ENCODE measurements at places on chromosomes 5 and 9. TPM values are rescaled to one million over a fixed set of nuclear protein-coding genes. Genes with fewer than 3 reads are reported as not detected.

The CDX1 gene
- total RNA-seq = 0.41 TPM

DNA sequence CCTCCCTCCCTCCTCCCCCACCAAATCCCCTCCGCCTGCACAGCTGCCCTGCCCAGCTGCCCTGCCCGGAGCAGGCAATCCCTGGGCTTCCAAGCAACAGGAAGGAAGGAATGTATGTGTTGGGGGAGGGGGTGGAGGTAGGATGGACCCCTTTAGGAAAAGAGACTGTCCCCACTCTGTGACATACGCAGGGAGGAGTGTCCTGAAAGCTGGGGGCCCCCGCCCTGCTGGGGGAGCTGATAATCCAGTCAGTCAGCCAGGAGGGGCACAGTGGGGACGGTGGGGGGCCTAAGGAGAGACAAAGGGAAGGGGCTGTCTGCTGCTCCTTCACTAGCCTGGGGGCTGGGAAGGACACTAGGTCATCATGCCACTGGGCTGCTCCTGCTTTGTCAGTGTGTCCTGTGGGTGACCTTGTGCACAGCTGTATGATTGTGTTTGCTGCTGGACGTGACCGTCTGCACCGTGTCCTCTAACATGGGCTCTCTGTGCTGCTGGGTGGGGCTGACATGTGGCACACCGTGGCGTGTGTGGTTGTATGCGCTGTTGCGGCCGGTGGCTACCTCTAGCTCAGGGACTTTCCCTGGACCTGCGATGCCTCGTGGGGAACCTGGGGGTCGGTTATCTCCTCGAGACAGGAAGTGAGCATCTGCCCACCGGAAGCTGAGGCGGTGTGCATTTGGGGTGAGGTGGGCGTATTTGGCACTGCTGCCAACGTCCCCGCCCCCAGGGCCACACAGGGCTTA lies 3.0 kb downstream of the N4BP3 start:
- DNase-seq = no peak

- DNase-seq = no peak
These were observed 43.9 kb downstream of the SHLD3 start for GRCh38 chr5:65668696-65669095.

GRCh38 chr9:93684806-93685543 lies 108.6 kb downstream of the PHF2 start:
- DNase-seq = no peak

The NRARP gene
- total RNA-seq = 0.29 TPM

The PDE6A gene
- 0.07 TPM for total RNA-seq

GRCh38 chr5:39309534-39309933 lies 54.8 kb downstream of the C9 start:
- no peak for DNase-seq

DNA sequence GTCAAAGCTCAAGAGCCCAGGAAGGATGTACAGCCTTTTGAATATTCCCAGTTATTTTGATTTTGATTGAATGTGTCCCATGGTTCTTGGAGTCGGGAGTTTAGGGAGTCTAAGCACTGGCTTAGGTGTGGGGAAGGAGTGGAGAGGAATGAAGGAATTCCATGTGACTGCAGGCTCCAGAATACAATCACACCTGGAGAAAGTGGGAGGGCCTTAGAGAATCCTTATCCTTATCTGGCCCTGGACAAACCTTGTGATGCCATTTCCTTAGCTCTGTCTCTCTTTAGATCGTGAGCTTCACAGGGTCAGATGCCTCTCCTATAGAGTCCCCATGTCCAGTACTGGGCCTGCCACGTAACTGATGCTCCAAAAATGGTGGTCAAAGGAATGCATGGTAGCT lies 4.2 kb upstream of the EEIG1 start:
- no peak for DNase-seq
